ENCODE measurements at places on chromosomes 1 and 21.

DNA sequence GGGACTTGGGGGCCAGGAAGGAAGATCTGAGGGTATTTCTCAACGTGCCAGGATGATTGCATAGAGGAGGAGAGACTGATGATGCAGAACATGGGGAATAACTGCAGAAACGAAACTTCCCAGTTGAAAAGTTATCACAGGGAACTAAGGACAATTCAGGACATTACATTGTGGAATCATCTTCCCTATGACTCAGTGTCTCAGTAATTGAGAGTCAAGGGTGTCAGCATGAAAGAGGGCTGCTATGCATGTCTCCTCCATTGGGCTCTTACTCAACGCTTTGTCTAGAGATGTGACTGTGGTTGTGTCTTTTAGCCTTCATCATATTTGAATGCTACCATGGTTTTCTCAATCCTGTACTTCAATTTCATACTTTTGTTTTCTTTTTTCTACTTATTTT is 48.9 kb upstream of the PTGFR start:
- no peak for DNase-seq

GRCh38 chr21:42630626-42631025 is 22.8 kb upstream of the PDE9A start:
- no peak for DNase-seq

DNA sequence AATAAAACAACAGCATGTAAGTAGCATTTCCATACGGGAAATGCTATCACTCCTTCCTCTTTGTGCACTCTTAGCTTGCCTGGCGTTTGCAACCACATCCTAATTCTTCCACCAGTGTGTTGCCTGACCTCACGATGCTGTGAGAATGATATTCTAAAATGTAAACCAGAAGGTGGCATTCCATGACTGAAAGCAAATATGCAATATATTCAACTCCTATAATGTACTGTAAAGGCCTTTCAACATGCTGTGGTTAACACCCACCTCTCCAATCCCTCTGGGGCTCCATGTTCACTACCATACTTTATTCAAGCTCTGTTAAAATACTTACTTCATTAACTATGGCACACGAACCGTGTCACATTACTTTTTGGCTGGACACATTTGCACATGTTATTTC is 420.6 kb upstream of the DEPDC1 start:
- no peak for DNase-seq

- DNase-seq, result no peak
Measured at GRCh38 chr1:97640677-97641076, 280.2 kb downstream of the DPYD start.

GRCh38 chr1:248596615-248597014 is 885 bp downstream of the OR2T10 start:
- no peak for DNase-seq

DNA sequence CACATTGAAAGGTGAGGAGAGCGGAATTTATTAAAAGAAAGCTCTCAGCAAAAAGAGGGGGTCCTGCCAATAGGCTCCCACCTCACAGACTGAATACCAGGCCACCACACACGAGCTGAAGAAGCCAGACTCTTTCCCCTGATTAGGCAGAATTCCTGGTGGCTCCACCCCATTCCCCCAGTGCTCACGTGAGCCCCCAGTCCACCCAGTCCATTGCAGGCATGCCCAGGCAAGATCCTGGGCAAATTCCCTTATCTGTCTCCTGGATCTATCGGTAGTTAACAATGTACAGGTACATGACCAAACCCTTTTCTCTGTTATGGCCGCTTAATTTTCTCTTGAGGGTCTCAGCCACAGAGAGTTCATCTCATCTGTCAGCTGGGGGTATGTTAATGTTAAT is 54.6 kb upstream of the BTG3 start:
- DNase-seq, result no peak

DNA sequence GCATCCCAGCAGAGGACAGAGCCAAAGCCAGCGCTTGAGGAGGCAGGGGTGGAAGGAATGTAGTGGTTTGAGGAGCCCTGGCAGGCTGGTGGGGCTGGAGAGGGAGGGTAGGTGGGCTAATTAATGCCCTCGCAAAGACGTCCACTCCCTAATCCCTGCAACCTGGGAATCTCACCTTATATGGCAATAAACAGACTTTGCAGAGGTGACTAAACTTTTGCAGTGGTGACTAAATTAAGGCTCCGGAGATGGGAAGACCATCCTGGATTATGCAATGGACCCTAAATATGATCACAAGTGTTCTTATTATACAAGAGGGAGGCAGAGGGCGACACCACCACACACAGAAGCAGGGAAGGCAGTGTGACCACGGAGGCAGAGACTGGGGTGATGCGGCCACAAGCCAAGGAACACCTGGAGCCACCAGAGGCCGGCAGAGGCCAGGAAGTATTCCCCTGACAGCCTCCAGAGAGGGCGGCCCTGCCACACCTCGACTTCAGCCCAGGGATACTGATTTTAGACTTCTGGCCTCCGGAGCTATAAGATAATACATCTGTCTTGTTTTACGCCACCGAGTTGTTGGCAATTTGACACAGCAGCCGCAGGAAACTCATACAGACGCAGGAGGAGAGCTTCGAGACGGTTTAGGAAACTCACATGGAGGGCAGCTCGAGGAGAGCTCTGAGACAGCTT is 23.1 kb upstream of the NPPB start:
- DNase-seq, result no peak
